Natural killer cell treated with Interleukin-12 subunit alpha and Interleukin-12 subunit beta and Interleukin-15 and Interleukin-18, amount 100 ng/mL, for 72 hours (primary cell): ENCODE measurements at places on chromosomes 11 and 22. TPM values are rescaled to one million over a fixed set of nuclear protein-coding genes. Genes with fewer than 3 reads are reported as not detected.

SCGB1C1 gene
- not detected for total RNA-seq

TXN2 gene
- 67.5 TPM for total RNA-seq

MMP27 gene
- not detected for total RNA-seq

KDM4E gene
- total RNA-seq = not detected

TMEM86A gene
- total RNA-seq = 0.59 TPM

DAGLA gene
- 0.08 TPM for total RNA-seq

DNA sequence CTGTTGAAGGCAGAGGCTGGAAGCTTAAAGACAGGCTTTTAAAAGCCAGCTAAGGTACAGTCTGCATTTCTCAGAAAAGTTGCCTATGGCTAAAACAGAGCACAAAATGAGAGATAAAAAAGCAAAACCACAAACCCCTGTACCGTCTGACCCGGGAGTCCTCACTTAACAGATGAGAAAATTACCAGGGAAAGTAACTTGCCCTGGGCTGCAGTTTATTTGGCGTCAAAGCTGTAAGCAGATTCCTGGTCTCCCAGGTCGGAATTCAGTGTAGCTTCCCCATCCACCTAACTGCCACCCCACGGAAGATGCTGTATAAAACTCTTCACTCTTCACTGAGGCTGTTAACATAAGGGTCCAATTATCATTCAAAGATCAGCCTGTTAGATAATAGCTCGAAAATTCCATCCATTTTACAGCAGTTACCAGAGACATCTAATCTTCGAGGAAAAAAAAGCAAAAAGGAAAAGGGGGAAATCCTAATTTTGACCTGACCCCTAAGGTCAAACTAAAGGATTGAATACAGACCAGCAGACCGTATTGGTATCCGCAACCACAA is 1.5 kb downstream of the TCF20 start:
- no peak for DNase-seq

GRCh38 chr11:134478611-134479010 is 66.6 kb upstream of the B3GAT1 start:
- no peak for DNase-seq

- DNase-seq = no peak
Observed at GRCh38 chr22:50403701-50404101, 60.6 kb downstream of the PPP6R2 start.

GRCh38 chr11:107203656-107204055 is 185.4 kb upstream of the GUCY1A2 start:
- no peak for DNase-seq

GRCh38 chr11:118768690-118769089 is 22.3 kb downstream of the DDX6 start:
- no peak for DNase-seq

GRCh38 chr11:95070471-95070870 is 3.8 kb downstream of the SRSF8 start:
- no peak for DNase-seq

DNA sequence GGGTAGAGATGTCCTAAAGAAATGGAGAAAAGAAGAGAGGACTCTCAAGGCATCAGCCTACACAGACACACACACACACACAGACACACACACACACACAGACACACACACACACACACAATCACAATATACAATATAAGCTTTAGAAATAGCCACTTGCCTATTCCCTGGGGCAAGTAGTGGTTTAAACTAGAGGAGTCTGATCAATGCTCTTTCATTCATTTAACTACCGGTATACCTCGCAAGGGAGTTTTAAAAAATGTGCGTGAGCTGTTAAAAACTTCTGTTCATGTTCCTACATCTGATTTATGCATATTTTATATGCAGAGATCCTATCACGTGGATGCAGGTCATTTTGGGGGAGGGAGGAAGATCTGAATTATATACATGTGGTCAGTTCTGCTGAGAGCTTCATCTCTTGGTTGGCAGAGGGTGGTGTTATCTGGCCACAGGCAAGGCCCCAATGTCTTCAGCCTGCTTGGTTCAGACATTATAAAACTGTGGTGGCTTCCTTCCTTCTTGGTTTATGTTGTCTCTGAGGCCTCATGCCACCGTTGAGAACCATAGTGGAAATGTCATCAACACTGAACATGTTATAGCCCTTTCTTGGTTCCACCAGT is 56.6 kb downstream of the SYT13 start:
- DNase-seq = no peak

- no peak for DNase-seq
Observed at GRCh38 chr11:121478895-121479697, 26.3 kb upstream of the SORL1-AS1 start.

GRCh38 chr22:20577549-20577975 is 70.2 kb downstream of the MED15 start:
- no peak for DNase-seq

DNA sequence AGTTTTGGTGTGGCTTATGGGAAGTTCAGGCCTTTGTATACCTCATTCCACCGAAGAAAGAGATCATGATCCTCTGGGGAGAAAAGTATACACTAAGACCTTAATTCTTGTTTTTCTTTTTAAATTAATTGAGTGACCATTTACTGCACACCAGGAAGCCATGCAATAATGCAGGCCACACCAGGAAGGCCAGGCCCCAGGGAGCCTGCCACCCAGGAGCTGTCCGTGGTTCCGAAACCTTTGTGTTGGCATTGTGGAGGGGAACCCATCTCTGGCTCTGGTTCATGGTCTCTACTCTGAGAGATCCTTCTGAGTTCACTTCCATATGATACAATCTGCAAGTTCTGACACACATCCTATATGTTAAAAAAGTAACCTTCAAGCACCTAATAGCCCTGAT is 291.8 kb downstream of the MIAT start:
- no peak for DNase-seq

- DNase-seq = no peak
Observed at GRCh38 chr11:59761993-59762392, 6.8 kb downstream of the STX3 start.

- no peak for DNase-seq
Observed at GRCh38 chr22:20840646-20841371, 17.8 kb downstream of the PI4KA start.

GRCh38 chr11:4138497-4138896 is 43.9 kb downstream of the RRM1 start:
- DNase-seq = no peak
